Kidney (tissue), 22 donors: ENCODE measurements at places on chromosomes 7 and 10. TPM values are rescaled to one million over a fixed set of nuclear protein-coding genes. Genes with fewer than 3 reads are reported as not detected.

Gene MEIG1
- total RNA-seq, result not detected

Gene TET1
- 2.2 TPM for total RNA-seq

- H3K27ac ChIP-seq, result no peak overlapping the region
- no peaks in the 10 kb centered on the region for H3K27me3 ChIP-seq
- no peak overlapping the region for H3K4me3 ChIP-seq
- DNase-seq, result no peak
- H3K4me1 ChIP-seq, result no peaks in the 10 kb centered on the region
These were observed 251.1 kb upstream of the KAT6B start for GRCh38 chr10:74575191-74575720.

GRCh38 chr10:60172363-60172990 lies 217.2 kb downstream of the ANK3 start:
- no peak overlapping the region for H3K4me3 ChIP-seq
- no peaks in the 10 kb centered on the region for H3K4me1 ChIP-seq
- DNase-seq, result no peak
- no peaks in the 10 kb centered on the region for H3K27me3 ChIP-seq
- H3K36me3 ChIP-seq, result no peaks in the 10 kb centered on the region
- H3K27ac ChIP-seq, result no peak overlapping the region

GRCh38 chr10:91036807-91037411 lies 116.0 kb upstream of the ANKRD1 start:
- H3K4me3 ChIP-seq, result no peak overlapping the region
- no peaks in the 10 kb centered on the region for H3K36me3 ChIP-seq
- no peak overlapping the region for H3K27ac ChIP-seq
- H3K27me3 ChIP-seq, result no peaks in the 10 kb centered on the region
- no peak for DNase-seq

- no peak overlapping the region for H3K4me3 ChIP-seq
- no peak overlapping the region for H3K27ac ChIP-seq
- H3K4me1 ChIP-seq, result peaks cover 4% of the 10 kb centered on the region
- no peaks in the 10 kb centered on the region for H3K36me3 ChIP-seq
These were observed 323.7 kb downstream of the RPS24 start for GRCh38 chr10:78357141-78358063.

DNA sequence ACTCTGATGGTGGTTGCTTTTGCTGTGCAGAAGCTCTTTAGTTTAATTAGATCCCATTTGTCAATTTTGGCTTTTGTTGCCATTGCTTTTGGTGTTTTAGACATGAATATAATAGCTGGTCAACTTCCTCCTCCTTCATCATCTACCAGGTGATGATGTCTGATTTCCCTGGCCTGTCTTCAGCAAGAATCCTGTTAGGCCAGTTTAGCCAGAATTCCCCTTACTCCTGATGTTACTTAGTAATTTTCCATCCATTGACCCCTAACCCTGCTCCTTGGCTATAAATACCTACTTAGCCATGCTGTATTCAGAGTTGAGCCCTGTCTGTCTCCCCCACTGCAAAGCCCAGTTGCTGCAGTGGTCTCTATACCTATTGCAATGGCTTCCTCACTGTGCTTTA lies 91.4 kb downstream of the ZNF777 start:
- H3K4me1 ChIP-seq, result no peaks in the 10 kb centered on the region
- H3K27me3 ChIP-seq, result no peaks in the 10 kb centered on the region
- no peak overlapping the region for H3K4me3 ChIP-seq
- no peaks in the 10 kb centered on the region for H3K36me3 ChIP-seq
- DNase-seq, result peak; percentile 34
- no peak overlapping the region for H3K27ac ChIP-seq

Gene LIPF
- not detected for total RNA-seq

GRCh38 chr7:70486977-70487376 lies 645.0 kb upstream of the GALNT17 start:
- H3K4me3 ChIP-seq, result no peak overlapping the region
- no peak for DNase-seq
- H3K27me3 ChIP-seq, result no peaks in the 10 kb centered on the region
- H3K27ac ChIP-seq, result no peak overlapping the region
- H3K4me1 ChIP-seq, result no peaks in the 10 kb centered on the region
- no peaks in the 10 kb centered on the region for H3K36me3 ChIP-seq

DNA sequence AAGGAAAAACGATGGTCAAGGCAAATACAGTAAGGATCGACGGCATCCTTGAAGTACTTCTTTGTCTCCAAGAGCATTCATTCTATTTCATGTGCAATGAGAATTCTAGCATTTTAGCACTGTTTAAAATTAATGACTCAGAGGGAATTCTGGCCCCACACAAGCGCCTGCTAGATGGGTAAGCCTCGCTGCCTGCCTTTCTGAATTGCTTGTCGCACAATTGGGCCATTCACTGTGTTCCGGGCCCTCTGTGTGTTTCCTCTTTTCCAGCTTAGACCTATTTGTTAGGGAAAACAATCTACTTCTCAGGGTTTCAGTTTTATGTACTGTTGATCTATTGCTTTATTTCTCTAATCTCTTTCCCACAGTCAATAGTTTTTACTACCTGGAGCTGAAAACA lies 204.7 kb upstream of the ZNF32 start:
- H3K4me1 ChIP-seq, result no peaks in the 10 kb centered on the region
- H3K36me3 ChIP-seq, result no peaks in the 10 kb centered on the region
- no peak overlapping the region for H3K27ac ChIP-seq
- no peaks in the 10 kb centered on the region for H3K27me3 ChIP-seq

DNA sequence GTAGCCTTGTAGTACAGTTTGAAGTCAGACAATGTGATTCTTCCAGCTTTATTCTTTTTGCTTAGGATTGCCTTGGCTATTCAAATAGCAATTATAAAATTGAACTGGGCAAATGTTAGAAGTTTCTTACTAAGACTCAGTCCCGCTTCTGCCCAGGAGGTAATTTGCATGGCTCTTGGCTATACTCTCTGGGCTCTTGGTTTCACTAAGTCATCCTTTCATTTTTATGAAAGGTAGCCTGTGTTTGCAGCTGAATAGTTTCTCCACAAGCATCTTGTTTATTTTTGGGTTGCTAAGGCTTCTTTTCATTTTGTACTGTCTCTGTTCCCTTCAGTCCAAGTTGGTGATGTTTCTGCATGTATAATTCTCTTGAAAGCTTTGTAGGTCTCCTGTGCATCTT lies 340.6 kb downstream of the SH2D4B start:
- no peak overlapping the region for H3K27ac ChIP-seq
- H3K4me3 ChIP-seq, result no peak overlapping the region
- no peaks in the 10 kb centered on the region for H3K27me3 ChIP-seq
- DNase-seq, result no peak

DNA sequence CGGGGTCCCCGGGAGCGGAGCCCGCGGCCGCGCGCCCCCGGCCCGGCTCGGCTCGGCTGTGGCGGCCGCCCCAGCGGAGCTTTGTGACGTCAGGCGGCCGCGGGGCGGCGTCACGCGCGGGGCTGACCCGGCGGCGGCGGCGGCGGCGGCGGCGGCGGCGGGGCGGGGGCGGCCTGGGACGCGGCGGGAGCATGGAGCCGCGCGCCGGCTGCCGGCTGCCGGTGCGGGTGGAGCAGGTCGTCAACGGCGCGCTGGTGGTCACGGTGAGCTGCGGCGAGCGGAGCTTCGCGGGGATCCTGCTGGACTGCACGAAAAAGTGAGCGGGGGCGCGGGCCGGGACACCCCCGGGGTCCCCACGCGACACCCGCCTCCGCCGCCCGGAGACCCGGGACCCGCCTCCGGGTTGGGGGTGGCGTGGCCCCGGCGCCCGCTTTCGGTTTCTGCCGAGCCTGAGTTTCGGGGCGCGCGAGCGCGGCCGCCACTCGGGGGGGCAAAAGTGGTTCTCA lies at the start of gene PWWP2B:
PWWP2B (plus strand) TSS at position 165 of the 506 bp plus-strand sequence; CDS start at position 192, 27 bp downstream.
- H3K4me3 ChIP-seq, result peak within 1 kb of the TSS; percentile 60
- H3K27me3 ChIP-seq, result no peaks in the 10 kb centered on the region
- H3K4me1 ChIP-seq, result peaks cover 6% of the 10 kb centered on the region
- no peaks in the 10 kb centered on the region for H3K36me3 ChIP-seq
- H3K27ac ChIP-seq, result peak within 1 kb of the TSS; percentile 83
- no peak for DNase-seq

GRCh38 chr10:21355591-21356011 lies 169.9 kb downstream of the SKIDA1 start:
- H3K36me3 ChIP-seq, result no peaks in the 10 kb centered on the region
- H3K27ac ChIP-seq, result no peak overlapping the region
- H3K27me3 ChIP-seq, result no peaks in the 10 kb centered on the region
- no peak overlapping the region for H3K4me3 ChIP-seq
- DNase-seq, result no peak
- no peaks in the 10 kb centered on the region for H3K4me1 ChIP-seq

DNA sequence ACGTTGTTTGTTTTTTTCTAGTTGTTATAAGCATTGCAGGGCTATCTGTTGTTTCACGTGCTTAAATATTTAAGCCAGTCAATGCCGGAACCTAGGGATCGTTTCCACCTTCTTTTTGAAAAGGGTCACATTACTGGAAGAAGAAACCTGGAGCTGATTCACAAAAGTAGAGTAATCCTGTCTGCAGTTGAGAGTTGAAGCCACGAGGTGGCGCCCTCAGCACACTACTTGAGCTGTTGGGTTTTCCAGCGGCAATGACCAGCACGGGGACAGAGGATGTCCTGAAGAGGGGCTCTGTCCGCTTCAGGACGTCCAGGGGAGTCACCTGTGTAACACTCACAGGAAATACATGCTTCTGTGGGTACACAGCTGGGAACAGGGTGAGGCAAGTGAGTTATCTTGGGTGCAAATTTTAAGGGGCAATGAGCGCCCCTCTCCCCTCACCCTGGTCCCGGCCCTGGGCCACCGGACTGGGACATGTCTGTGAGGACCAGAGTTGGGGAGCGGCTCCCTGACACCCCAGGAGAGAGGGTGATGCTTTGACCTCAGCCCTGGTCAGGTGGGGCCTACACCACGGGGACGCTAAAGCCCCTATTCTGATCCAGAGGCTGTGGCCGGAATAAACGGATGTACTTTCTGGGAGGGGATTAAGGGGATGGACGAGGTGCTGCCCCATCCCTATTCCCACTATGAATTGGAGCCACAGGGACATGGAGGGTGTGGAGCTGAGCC lies 26.3 kb upstream of the WDFY4 start:
- H3K36me3 ChIP-seq, result no peaks in the 10 kb centered on the region
- H3K4me3 ChIP-seq, result no peak overlapping the region
- H3K4me1 ChIP-seq, result no peaks in the 10 kb centered on the region
- no peaks in the 10 kb centered on the region for H3K27me3 ChIP-seq
- H3K27ac ChIP-seq, result no peak overlapping the region
- DNase-seq, result peak; percentile 79

DNA sequence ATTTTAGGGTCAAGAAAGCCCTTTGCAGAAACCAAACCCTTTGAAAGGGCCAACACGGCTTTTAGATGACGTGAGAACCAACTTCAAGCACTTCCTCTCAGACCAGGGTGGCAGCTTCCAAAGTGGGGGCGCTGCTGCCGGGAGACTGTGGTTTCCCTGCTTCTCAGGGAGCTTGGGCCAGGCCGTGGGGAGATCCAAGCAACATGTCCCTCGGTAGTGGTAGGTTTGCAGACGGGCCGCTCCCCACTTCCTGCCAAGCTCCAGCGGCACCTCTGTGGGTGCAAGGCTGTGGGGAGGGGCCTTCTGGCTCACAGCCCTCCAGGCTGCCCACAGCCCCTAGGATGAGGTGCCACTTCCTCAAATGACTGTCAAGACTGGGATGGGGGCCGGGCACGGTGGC lies 132.4 kb downstream of the FAM53B start:
- H3K4me3 ChIP-seq, result no peak overlapping the region
- no peaks in the 10 kb centered on the region for H3K36me3 ChIP-seq
- H3K4me1 ChIP-seq, result no peaks in the 10 kb centered on the region
- no peaks in the 10 kb centered on the region for H3K27me3 ChIP-seq
- no peak for DNase-seq

Gene HSPA12A
- 33.5 TPM for total RNA-seq

- no peak overlapping the region for H3K27ac ChIP-seq
- H3K4me3 ChIP-seq, result no peak overlapping the region
- peak; percentile 47 for DNase-seq
- no peaks in the 10 kb centered on the region for H3K4me1 ChIP-seq
These were observed 350.6 kb downstream of the TFEC start for GRCh38 chr7:115679976-115680375.

GRCh38 chr7:141238596-141239243 lies 164.9 kb downstream of the TMEM178B start:
- H3K27me3 ChIP-seq, result no peaks in the 10 kb centered on the region
- no peak overlapping the region for H3K27ac ChIP-seq
- no peak overlapping the region for H3K4me3 ChIP-seq
- H3K36me3 ChIP-seq, result no peaks in the 10 kb centered on the region
